ENCODE measurements at places on chromosomes 1 and 21. TPM values are rescaled to one million over a fixed set of nuclear protein-coding genes. Genes with fewer than 3 reads are reported as not detected.

- no peak overlapping the region for H3K27ac ChIP-seq
- H3K36me3 ChIP-seq: no peaks in the 10 kb centered on the region
- H3K4me1 ChIP-seq: no peaks in the 10 kb centered on the region
- no peak overlapping the region for H3K4me3 ChIP-seq
- H3K27me3 ChIP-seq: peaks cover 29% of the 10 kb centered on the region
- DNase-seq: no peak
Observed at GRCh38 chr21:32844653-32845436, 73.3 kb upstream of the PAXBP1 start.

DNA sequence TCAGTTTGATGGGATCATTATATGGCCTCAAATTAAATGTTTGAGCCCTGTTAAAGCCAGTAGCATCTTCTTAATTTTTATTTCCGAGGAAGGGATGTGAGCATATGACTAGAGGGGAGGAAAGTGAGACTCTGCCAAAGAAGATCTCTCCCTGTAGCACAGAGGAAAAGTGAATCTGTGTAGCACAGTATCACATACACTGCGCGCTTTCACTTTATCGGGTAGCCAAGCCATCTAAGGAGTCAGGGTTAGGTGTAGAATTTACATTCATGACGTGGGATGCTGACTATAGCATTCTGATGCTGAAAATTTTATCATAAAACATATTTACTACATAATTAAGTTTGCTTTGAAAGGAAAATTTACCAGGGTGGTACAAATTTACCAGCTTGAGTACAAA is 24.0 kb downstream of the LRRC8D start:
- DNase-seq: no peak
- H3K36me3 ChIP-seq: peaks cover 15% of the 10 kb centered on the region

TTC24 gene
- total RNA-seq: 16.9 TPM

ALPL gene
- not detected for total RNA-seq

GRCh38 chr21:23402929-23403520 is 2204.3 kb downstream of the MRPL39 start:
- no peak for DNase-seq
- no peaks in the 10 kb centered on the region for H3K36me3 ChIP-seq
- no peaks in the 10 kb centered on the region for H3K27me3 ChIP-seq
- no peak overlapping the region for H3K27ac ChIP-seq

KPRP gene
- not detected for total RNA-seq

EFNA1 gene
- not detected for total RNA-seq

- H3K36me3 ChIP-seq: no peaks in the 10 kb centered on the region
- H3K4me1 ChIP-seq: no peaks in the 10 kb centered on the region
- peaks cover 4% of the 10 kb centered on the region for H3K27me3 ChIP-seq
- H3K27ac ChIP-seq: no peak overlapping the region
- H3K4me3 ChIP-seq: no peak overlapping the region
Observed at GRCh38 chr1:186487163-186487562, 26.2 kb upstream of the PDC start.

TRAF3IP3 gene
- 406 TPM for total RNA-seq

AMPD1 gene
- not detected for total RNA-seq

DNA sequence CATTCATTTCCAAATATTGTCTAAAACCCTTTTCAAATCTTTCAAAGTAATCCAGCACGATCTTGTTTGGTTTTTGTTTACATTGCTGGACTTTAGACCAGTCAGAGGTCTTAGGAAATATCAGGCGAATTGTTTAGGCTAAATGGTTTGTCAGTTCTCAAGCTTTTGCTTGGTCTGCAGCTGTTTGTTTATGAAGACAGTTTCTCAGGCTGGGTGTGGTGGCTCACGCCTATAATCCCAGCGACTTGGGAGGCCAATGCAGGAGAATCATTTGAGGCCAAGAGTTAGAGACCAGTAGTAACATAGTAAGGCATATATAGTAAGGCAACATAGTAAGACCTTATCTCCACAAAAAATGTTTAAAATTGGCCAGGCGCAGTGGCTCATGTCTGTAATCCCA is 77.5 kb downstream of the DNTTIP2 start:
- H3K4me1 ChIP-seq: no peaks in the 10 kb centered on the region
- peaks cover 18% of the 10 kb centered on the region for H3K27me3 ChIP-seq
- DNase-seq: no peak

DNA sequence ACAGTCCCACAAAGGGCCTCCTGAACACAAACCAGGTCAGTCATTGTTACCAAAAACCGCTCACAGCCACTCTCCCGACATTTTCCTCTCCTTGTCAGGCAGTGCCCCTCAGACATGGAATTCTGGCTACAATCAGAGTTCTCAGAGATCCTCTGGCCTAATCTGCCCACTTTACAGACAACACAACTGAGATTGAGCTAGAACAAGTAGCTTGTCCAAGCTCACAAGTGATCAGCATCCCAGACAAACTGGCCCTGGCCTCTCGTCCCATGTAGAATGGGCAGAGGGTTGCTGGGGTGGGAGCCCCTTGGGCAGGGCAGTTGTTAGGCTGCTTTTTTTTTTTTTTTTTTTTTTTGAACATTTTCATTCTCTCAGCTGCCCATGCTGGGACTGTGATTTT is 57.2 kb downstream of the KCNN3 start:
- DNase-seq: no peak
- H3K27me3 ChIP-seq: peaks cover 11% of the 10 kb centered on the region
- peaks cover 5% of the 10 kb centered on the region for H3K4me1 ChIP-seq
- H3K36me3 ChIP-seq: no peaks in the 10 kb centered on the region
- H3K4me3 ChIP-seq: no peak overlapping the region

DNA sequence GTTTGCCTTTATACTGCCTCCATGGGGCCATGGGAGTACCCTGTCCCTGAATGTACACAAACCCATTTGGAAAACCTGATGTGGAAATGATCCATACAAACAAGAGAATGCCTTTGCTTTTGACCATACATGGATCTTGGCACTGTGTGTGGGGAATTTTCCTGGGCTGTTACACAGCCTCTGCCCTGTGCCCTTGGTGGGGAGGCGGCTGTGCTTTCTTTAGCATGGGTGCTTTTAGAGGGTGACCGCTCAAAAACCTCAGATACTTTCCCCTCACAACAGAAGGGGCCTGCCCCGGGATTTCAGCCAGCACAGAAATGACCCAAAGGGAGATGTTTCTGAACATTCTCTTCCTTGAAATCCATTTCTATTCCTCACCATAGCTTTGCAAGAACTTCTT is 194.8 kb downstream of the LMO4 start:
- no peak overlapping the region for H3K27ac ChIP-seq
- peaks cover 16% of the 10 kb centered on the region for H3K27me3 ChIP-seq
- H3K4me1 ChIP-seq: no peaks in the 10 kb centered on the region
- no peak for DNase-seq

DNA sequence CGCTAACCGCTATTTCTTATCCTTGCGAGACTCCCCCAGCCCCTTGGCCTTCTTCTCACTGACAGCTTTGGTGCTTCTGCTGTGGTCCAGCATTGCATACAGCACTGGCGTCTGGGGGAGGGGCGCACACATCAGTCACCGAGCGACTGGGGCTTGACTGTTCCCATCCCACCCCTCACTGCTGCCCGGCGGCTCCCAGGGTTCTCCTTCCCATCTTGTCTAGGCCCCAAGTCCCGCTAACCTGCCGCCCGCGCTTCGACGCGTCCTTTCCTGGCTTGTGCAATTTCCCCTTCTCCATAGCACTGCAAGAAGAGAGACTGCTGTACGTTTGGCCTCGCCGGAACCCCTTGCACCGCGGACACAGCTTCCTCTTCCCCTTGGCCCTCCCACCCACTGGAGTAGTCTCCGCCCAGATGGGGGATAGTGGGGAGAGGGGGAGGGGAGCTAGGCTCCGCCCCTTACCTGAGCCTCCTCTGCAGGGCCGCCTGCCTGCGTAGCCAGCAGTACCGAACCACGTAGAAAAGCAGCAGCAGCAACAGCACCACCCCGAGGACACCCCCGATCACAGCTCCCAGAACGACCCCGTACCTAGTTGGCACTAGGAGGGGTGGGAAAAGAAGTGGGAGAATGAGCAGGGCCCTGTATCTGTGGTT is 3.8 kb downstream of the MPZ start:
- peak overlapping the region; percentile 99 for H3K4me3 ChIP-seq
- H3K27ac ChIP-seq: peak overlapping the region; percentile 90
- H3K4me1 ChIP-seq: peaks cover 32% of the 10 kb centered on the region

DNA sequence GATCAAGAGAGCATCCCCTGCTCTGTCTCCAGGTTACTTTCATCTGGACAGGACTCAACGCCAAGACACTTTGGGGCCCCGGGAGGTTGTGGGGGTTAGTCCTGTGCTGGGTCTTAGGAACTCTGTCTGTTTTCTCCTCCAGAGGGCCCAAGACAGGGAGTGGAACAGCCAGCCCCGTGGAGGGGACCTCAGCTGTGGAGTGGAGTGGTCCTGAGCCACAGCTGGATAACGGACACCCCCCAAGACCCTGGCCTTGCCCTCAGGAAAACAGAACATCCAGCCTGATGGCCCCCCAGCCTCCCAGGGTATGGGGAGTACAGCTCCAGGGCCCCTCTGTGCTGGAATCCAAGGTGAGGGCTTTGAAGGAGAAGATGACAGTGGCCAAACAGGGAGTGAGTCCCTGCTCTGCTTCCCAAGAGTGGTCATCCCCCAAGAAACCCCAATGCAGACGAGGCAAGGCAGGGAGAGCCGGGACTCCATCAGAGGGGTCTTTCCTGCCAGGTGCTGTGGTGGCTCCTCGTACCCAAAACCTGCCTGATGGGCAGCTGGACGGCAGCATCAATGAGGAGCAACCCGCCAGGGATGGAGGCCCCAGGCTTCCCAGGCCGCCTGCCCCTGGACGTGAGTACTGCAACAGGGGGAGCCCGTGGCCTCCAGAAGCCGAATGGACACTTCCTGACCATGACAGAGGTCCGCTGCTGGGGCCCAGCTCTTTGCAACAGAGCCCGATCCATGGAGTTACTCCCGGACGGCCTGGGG is 3.5 kb downstream of the KIAA1614 start:
- DNase-seq: no peak
- no peak overlapping the region for H3K4me3 ChIP-seq
- H3K36me3 ChIP-seq: no peaks in the 10 kb centered on the region
- H3K27me3 ChIP-seq: peaks cover 33% of the 10 kb centered on the region

GRCh38 chr1:192133350-192133926 is 24.8 kb upstream of the RGS18 start:
- H3K36me3 ChIP-seq: no peaks in the 10 kb centered on the region
- H3K27ac ChIP-seq: no peak overlapping the region
- no peak overlapping the region for H3K4me3 ChIP-seq
- no peak for DNase-seq
- H3K4me1 ChIP-seq: no peaks in the 10 kb centered on the region
- no peaks in the 10 kb centered on the region for H3K27me3 ChIP-seq

DNA sequence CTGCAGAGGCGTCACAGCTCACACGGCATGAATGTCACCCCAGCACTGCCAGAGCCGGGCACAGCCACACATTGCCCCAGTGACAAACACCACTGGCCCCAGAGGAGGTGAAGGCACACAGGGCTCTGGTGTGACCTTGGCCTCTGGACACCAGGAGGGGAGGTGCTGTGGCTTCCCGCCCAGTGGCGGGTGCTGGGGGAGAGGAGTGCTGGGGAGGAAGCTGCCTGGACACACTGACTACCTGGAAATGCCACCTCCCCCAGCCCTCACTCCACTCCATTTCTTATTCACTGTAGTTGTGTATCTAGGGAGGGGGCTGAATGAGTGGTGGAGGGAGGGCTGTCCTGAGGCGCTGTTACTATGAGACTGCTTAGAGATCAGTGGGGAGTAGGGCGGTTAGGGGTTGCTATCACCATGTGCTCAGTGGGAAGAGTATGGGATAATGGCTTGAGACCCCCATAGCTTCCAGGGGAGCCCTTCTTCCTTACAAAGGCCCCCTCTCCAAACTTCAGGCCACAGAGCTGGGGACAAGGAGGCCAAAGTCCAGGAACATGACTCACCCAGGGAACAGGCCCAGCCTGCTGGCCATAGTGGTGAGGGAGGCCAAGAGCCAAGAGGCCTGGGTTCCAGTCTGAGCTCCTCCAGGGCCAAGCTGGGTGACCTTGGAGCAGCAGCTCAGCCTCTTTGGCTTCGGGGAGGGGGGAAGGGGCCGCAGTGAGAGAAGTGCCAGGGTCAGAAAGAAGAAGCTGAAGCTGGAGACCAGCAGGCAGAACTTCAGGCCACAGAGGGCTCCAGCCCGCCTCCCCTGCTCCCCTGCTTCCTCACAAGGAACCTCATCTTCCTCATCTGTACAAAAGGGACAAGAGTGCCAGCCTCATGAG is 40.1 kb downstream of the AHDC1 start:
- no peak for DNase-seq
- no peak overlapping the region for H3K4me3 ChIP-seq
- no peak overlapping the region for H3K27ac ChIP-seq
- H3K4me1 ChIP-seq: peaks cover 11% of the 10 kb centered on the region

MANEAL gene
- 4.5 TPM for total RNA-seq

TDRD10 gene
- total RNA-seq: not detected

PATJ gene
- 6.8 TPM for total RNA-seq

CD52 gene
- total RNA-seq: 971 TPM

DNA sequence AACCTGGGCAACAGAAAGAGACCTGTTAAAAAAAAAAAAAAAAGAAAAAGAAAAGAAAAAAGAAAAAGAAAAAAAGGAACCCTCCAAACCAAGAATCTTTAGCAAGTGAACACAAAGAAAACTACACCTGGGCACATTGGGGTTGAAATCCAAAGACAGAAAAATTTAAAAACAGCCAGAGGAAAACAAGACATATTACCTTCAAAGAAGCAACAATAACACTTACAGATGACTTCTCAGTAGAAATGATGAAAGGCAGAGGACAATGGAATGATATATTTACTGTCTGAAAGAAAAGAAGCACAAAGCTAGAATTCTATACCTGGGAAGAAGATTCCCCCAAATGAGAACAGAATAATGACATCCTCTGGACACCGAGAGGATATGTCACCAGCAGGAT is 2.7 kb upstream of the KRTAP10-1 start:
- H3K27ac ChIP-seq: no peak overlapping the region
- H3K27me3 ChIP-seq: no peaks in the 10 kb centered on the region
- H3K36me3 ChIP-seq: peaks cover 17% of the 10 kb centered on the region
- no peak overlapping the region for H3K4me3 ChIP-seq

FAM43B gene
- total RNA-seq: not detected

DNA sequence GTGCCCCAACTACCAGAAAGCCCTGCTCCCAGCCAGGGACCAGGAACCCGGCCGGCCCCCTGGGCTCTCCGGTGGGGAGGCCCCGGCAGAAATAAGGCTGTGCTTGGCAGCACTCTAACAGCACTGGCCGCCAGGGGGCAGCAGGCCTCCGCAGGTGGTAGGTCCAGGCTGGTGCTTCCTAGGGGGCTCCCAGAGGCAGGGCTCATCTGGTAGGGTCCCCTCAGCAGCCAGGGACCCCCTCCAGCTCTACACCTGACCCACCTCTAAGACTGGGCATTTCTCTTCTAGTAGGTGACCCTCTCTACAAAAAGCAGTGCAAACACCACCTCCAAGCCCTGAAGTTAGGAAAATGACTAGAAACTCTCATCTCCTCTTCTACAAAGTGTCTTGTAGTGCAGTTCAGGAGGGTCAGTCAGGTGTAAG is 85.6 kb downstream of the STUM start:
- H3K27ac ChIP-seq: peak overlapping the region; percentile 17
- peaks cover 28% of the 10 kb centered on the region for H3K4me1 ChIP-seq
- H3K27me3 ChIP-seq: no peaks in the 10 kb centered on the region

DNA sequence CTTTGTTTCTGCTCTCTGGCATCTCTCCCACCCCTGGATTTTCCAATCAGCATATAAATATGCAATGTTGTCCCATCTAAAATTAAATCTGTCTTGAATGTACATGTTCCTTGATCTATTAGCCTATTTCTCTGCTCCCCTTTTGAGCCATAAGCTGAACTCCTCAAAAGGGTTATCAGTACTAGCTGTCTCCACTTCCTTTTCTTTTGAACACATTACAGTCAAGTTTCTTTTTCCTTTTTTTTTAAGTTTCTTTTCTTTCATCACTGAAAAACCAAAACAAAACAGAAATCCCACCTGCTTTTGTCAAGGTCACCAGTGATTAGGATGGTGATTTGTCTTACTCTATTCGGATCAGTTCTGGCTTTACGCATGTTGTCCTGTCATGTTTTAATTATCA is 29.3 kb downstream of the XCL2 start:
- peaks cover 9% of the 10 kb centered on the region for H3K36me3 ChIP-seq
- no peak for DNase-seq
- peak overlapping the region; percentile 99 for H3K27ac ChIP-seq
- H3K4me3 ChIP-seq: peak overlapping the region; percentile 54

Data from activated CD8-positive, alpha-beta memory T cell treated with anti-CD3 and anti-CD28 coated beads, Interleukin-2, amount 10 ng/mL, durations not matched to agents 7 days and 5 days (primary cell).